RCC 7860 (cell line): ENCODE measurements at places on chromosomes 3 and 15.
A peak's percentile ranks its signal among the peaks of the same experiment; 100 is the strongest.

GRCh38 chr3:15896500-15896899 is 98.7 kb upstream of the ANKRD28 start:
- DNase-seq = no peak

DNA sequence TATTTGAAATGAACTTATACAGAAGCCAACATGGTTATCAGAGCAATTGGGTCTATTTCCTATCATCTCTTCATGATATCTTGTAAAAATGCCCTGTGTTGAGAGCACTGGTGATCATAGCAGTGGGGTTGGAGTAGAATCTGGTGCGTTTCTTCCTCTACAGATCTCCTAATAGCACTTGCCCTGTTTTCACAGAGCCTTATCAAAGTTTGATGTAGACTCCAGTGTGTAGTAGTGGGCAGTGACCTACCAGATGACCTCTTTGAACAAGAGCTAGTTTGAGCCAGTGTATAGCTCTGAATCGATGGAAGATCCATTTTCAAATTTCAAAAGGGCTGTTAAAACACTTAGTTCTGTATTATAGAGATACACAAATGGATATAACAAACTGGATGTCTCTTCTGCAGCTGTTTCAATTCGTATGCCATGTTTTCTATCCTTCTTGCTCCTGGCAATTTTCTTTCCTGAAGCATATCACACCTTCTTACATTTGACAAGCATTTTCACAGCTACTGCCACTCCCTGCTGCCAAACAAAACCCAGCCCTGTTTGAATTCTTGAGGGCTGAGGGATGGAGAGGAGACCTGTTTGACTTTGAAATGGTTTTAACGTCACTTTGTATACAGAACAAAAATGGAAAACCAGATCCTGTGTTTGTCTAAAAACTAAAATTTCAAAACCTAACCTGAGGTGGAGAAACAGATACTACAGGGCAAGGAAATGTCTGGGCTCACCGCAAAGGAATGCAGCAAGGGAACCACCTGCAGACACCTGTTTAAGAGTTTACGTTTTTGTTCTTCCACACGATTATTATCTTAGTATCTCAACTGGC is 354.5 kb upstream of the TPRG1 start:
- DNase-seq = no peak

GRCh38 chr15:84818261-84819131 is 1.3 kb downstream of the ALPK3 start:
- DNase-seq = peak; percentile 36

GRCh38 chr3:141051443-141052200 is 475 bp downstream of the SPSB4 start:
- no peak for DNase-seq

GRCh38 chr3:177469216-177469615 is 271.9 kb upstream of the TBL1XR1 start:
- no peak for DNase-seq

DNA sequence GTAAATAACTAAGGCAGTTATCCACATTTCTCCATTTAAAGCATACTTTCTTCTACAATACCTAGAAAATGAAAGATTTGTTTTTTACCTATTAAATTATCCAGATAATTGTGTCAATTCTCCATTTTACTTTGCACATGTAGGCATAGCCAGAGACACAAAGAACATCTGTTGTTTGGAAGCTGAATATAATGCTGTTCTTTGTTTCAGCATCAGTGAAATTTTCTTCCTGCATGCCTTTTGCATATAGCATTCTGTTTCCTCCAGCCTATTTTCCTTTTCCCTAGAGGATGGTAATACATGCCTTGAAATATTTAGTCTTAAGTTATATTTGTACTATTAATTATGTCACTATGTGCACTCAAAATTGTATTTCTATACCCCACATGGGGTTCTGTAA is 233.7 kb downstream of the CNTN6 start:
- no peak for DNase-seq

GRCh38 chr3:24472358-24472757 is 22.3 kb downstream of the THRB start:
- peak; percentile 60 for DNase-seq

DNA sequence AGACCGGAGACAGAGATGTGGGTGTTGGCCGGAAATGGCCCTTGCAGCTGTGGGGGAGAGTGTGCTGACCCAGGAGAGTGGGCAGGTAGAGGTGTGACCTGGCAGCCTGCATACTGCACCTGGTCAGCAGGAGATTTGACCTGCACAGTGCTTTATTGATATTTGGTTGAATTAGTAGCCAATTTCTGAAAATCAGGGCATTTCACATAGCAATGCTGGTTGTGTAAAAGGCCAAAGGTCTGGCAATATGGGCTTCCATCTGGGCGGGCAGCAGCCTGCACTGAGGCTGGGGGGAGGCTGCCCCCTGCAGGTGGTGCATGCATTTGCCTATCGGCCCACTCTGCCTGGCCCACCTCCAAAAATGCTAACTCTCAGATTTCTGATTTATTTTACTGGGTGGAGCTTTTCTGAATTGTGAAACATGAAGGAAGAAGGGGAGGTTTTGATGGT is 9.4 kb upstream of the MGLL start:
- no peak for DNase-seq

DNA sequence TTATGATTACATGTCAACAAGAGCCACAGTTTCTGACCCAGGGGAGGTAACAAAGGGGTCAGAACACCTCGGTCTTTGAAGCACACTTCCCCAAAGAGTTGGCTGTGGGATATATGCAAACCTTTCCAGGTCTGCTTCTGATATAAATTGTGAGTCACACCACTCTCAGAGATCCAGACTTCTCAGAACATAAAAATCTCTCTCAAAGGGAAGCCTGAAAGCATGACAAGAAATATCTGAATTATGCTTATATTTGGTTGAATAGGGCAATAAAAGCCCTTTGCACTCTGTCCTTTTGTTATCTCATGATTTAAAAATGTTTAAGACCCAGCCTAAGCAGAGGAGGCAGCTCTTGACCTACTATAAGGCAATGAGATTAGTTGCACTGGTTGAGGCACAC is 56.8 kb downstream of the MYH15 start:
- DNase-seq = no peak

DNA sequence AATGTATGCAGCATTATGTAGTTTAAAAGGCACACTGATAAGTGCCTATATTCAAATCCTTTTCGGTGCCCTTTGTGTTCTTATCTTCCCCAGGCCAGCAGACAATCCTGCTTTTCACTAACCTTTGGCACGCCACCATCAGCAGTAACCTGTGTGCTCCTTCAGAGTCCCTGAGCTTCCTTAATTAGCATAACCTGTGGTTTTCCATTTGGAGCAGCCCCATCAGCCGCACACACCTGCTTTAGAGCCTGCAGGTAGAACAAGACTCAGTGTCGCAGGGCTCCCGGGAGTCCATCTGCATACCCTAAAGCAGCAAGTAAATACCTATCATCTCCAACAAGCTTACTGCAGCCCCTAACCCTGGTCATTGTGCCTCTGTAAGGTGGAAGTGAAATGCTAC is 755.1 kb downstream of the ROBO2 start:
- no peak for DNase-seq

GRCh38 chr3:4850211-4850927 is 128.9 kb upstream of the BHLHE40 start:
- no peak for DNase-seq

DNA sequence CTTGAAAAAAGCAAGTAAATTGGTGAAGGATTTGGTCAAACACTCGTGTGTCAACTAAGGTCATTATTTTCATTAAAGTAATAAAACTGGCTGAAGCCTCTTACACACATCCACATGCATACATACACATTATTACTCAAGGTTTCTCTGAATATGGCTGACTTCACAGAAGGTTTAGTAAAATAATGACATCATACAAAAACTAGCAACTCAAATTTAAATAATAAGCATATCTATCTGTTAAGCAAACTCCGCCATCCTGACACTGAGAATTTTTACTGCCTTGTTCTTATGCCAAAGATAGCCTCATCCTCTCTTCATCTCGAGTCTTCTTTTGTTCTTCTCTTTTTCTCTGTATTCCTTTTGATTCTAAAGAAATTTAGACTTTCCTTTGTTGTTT is 739.1 kb downstream of the GBE1 start:
- DNase-seq = no peak

DNA sequence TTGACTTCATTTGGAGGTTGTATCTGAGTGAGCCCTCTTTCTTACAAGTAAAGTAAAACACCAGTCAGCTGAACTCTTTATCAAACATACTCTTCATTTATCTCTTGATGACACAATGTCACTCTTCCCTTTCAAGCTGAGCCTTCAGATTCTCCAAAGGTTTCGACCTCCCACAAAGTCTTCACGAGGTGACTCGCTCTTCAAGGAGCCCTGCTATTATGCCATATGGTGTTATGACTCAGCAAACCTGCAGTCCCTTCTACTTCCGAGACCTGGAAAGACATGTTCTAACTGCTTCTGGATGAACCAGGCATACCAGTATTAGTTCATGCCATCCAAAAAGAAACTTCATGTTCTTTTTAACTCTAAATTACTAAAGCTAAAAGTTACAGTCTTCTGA is 23.1 kb downstream of the AADAC start:
- peak; percentile 85 for DNase-seq
